ENCODE measurements at places on chromosomes 11 and 22.
A peak's percentile ranks its signal among the peaks of the same experiment; 100 is the strongest.

DNA sequence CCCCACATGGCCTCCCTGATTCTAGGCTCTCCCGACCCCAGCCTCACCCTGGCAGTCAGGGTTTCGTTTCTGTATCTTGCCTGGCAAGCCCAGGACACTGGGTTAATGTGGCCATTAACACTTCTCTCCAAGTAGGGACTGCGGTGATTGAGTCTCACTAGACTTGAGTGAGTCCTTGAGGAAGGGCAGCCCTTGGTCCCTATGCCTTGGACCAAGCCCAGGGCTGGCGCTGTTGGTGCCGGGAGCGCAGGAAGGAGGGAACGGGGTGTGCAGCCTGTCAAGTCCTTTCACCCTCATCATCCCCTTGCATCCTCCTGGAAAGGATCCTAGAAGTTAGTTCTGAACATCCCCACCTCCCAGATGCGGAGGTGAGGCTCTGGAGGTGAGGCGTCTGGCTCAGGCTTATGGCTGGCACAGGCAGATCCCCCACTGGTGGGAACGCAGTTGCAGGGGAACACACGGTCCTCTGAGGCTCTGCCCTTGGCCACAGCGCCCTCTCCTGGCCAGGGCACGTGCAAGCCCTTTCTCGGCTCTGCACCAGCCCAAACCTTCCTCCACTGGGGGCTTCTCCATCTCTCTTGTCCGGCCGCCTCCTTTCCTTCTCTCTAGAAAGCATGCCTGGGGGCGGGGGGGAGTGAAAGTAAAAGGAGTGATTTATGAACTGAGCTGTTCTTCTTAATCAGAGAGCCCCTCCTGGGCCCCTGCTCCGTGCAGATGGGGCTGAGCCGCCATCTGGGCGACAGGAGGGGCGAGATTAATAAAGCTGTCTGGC is 56.7 kb downstream of the TP53I11 start:
- DNase-seq = peak; percentile 43

GRCh38 chr22:37123649-37124048 is 14.1 kb upstream of the TMPRSS6 start:
- DNase-seq = no peak

DNA sequence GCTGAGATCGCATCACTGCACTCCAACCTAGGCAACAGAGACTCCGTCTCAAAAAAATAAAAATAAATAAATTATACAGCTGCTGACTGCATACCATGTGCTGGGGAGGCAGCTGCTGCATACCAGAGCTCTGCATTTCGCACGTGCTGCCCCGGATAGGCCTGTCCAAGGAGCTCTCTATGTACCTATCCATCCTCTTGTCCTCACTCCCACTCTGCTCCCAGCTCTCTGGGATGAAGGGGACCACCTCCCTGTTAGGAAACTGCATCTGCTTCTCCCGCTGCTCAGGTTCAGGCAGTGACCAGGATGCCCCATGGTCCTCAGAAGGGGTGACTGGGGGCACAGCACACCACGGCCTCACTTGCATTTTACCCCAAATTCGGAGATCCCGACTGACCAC is 302.3 kb downstream of the BRD1 start:
- DNase-seq = no peak

GRCh38 chr11:3802011-3802790 is 4.8 kb upstream of the NUP98 start:
- no peak for DNase-seq

DNA sequence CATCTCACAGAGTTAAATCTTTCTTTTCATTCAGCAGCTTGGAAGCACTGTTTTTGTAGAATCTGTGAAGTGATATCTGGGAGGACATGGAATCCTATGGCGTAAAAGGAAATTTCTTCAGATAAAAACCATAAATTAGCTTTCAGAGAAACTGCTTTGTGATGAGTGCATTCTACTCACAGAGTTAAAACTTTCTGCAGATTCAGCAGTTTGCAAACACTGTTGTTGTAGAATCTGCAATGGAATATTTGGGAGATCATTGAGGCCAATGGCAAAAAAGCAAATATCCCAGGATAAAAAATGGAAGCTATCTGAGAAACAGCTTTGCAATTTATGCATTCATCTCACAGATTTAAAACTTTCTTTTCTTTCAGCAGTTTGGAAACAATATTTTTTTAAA is 180.6 kb downstream of the OR4A47 start:
- no peak for DNase-seq

- peak; percentile 15 for DNase-seq
Observed at GRCh38 chr11:73907191-73907590, 30.4 kb downstream of the PAAF1 start.

DNA sequence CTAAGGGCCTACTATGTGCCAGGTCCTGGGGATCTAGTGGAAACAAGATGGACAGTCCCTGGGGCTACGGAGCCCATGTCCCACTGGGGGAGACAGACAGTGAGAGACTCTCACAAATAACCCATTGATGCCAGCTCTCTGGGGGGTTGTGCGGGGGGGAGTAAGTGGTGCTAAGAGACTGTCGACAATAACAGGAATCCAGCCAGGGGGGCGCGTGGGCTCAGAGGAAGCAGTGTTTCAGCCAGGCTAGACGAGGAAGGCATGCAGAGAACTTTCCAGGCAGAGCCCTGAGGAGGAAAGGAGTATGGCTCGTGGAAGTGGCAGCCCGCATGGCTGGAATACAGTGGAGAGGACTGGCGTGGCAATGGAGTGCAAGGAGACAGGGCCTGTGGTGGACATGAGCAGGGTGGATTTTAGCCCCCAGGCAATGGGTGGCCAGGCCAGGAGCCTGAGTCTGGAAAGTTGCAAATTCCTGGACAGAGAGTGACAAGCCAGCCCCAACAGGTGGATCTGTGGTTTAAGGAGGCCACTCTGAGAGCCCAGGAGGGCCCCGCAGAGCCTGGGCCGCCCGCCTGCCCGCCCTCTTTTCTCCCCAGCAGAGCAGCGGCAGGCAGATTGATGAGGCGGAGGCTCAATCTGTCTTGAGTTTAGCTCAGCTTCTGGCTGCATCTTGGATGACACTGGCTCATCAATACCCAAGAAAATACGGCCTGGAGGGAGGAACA is 40.0 kb upstream of the TCF20 start:
- no peak for DNase-seq

GRCh38 chr11:110973401-110973980 is 261.3 kb upstream of the ARHGAP20 start:
- DNase-seq = no peak

DNA sequence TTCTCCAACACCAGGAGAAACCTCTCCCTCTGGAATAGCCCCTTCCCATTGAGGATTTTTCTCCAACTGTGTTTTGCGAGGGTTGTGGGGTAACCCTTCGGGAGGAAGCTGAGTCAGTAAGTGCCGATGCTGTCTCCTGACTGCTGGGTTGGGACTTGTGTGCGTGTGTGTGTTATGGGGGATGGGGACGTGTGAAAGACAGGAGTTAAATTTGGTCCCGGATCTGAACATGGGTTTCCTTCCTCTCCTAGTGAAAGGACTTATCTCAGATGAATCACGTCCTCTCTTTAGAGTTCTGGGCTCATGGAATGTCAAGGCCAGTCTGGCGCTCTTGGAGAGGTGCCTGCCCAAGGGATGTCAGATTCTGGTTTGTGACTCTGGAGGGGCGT is 33.3 kb downstream of the KIAA1671 start:
- DNase-seq = no peak

All from NK-92 treated with Interleukin-12 subunit alpha and Interleukin-12 subunit beta, amount 100 ng/mL, for 24 hours (cell line).